ENCODE measurements at places on chromosomes 3 and 15.
A peak's percentile ranks its signal among the peaks of the same experiment; 100 is the strongest.

- DNase-seq: no peak
These were observed 26.4 kb upstream of the SLC30A4 start for GRCh38 chr15:45548753-45549520.

DNA sequence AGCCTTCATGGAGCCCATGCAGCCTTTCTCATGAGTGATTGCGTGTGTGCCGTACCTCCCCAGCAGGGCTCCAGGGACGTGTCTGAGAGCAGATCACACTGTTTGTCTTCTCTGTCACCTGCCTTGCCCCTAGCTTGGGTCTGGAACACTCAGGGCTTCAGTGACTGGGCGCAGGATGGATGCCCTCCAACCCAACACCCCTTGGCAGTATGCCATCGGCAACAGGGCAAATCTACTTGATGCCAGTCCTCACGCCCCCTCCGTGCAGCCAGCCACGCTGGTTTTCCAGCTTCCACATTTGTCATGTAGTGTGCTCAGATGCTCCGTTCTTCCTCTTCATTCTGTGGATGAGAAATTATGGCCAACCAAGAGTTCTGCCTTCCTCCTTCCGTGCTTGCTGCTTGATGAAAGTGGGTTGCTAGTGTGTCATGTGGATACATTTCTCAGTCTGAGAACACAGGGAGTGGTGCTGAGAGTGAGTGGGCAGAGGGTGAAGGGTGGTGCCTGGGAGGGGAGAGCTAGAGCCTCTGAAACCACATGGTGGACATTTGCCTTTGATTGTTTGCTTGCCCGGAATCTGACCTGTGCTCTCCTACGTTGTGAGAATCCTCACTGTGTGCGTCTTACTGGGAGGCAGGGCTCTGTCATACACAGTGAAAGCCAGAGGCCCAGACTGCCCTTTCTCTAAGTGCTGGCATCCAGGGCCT lies 97.2 kb downstream of the FAM43A start:
- DNase-seq: no peak

DNA sequence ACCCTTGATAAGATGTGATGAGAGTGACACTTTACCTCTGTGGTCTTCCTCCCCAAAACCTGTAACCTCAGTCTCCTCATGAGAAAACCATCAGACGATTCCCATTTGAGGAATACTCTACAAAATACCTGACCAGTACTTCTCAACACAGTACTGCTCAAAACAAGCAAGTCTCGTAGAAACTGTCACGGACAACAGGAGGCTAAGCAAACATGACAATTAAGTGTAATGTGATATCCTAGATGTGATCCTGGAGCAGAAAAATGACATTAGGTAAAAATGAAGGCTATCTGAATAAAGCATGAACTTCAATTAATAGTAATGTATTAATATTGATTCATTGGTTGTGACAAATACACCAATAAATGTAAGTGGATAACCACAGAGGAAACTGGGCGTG lies 113.6 kb downstream of the CACNA2D3 start:
- DNase-seq: no peak

- DNase-seq: peak; percentile 89
These were observed 9.5 kb downstream of the COPS2 start for GRCh38 chr15:49145651-49146609.

DNA sequence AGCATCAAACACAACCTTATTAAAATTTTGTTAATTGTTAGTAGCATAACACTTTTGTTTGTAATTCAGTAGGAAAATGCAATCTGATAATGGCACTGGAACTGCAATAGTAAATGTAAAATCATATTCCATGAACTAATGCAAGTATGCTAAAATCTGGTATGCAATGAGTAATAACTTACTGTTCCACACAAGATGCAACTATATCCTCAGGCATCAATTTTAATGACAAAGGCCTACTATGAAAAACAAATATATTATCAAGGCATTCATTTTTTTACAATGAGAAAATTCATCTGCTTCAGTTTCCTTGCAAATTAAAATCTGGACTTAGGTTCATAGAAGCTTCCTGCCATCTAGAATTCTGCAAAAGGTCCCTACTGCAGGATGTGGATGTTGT lies 1.4 kb upstream of the NSMCE3 start:
- no peak for DNase-seq

GRCh38 chr3:157999246-157999645 lies 107.0 kb downstream of the SHOX2 start:
- DNase-seq: peak; percentile 4

DNA sequence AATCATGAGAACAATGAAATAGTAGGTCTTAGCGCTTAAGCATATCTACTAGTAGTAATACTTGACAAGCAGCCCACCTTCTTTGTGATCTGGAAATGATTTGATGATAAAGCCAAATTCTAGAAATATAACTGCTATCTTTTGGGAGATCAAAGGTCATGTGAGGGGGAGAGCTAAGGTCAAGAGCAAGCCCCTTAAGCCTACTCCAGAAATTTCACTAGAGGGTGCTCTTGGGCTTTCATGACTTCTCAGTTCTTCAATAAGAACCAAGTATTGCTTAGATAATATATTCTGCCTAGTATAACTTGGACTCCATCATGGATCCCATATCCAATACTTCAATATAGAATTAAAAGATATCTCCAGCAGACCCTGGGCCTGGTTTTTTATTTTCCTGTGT lies 319.6 kb downstream of the ZBTB20 start:
- DNase-seq: peak; percentile 71

- no peak for DNase-seq
These were observed 100.5 kb downstream of the CGGBP1 start for GRCh38 chr3:87958289-87958688.

DNA sequence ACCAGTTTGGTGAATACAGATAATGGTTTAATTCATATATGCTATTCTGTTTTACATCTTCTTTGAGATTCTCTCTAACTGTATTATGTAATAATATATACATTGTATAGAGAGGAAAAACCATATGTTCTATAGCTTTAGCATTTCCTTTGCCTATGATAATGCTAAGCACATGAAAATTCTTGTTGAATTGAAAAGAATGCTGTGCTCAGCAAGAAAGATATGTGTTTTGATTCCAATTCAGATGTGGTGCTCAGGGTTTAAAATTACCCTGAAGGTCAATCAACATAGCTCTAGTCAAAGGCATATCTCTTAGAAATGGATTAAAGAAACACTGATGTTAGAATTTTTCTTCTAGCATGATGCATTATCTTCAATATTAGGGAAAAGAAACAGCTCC lies 8.5 kb upstream of the TUSC7 start:
- DNase-seq: no peak

GRCh38 chr3:149235599-149236424 lies 14.2 kb upstream of the CP start:
- DNase-seq: no peak

DNA sequence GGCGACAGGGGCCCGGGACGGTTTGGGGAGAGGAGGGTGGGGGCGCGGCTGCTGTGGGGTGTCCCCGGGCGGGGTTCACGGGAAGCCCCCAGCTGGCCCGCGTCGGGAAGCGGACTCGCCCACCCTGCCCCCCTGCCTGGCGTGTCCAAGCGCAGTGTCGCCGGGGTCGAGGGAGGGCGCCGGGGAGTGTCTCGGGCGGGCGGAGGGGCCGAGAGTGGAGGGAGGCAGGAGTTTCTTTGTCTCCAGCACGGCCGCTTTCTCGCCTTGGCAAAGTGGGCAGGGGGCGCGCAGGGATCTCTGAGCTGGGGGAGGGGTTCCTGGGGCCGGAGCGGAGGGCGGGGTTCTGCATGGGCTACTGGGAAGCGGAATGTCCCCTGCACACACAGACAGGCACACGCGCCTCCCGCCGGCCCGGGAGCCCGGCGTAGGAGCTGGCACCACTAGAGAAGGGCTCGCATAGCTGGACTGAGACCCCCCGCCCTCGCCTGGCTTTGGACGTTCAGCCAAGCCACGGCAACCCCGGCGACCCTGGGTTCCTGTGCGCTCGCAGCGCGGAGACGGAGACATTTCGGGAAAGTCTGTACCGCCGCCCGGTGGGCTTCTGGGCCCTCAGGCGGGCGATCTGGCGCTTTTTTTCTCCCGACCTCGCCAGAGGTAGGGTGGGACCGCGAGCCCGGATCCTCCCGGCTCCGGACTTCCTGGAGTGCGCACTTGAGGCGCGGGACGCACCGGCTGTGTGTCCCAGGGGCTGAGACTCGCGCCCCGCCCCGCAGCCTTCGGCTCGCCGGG lies 822 bp downstream of the ST8SIA2 start:
- DNase-seq: no peak

GRCh38 chr3:159845737-159846136 lies 142.9 kb upstream of the IL12A start:
- DNase-seq: no peak

DNA sequence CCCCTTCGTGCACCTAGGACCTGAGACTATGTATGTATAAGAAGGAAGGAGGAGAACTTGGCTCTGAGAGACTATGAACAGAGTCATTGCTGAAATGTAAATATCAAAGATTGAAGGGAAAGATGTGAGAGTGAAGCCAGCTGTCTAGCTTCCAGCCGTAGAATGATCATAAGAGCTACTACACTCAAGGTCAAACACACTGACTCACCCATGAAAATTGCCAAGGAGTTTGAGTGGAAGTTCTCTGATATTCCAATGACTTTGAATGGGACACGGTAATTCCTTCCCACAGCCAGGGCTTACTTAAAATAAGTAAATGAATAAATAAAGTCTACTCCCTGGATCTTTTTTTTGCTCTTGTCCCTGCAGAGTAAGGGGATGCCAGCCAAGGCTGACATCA lies 398.9 kb upstream of the TPRG1 start:
- peak; percentile 67 for DNase-seq

- DNase-seq: no peak
These were observed 435.6 kb upstream of the ONECUT1 start for GRCh38 chr15:53225781-53226180.

DNA sequence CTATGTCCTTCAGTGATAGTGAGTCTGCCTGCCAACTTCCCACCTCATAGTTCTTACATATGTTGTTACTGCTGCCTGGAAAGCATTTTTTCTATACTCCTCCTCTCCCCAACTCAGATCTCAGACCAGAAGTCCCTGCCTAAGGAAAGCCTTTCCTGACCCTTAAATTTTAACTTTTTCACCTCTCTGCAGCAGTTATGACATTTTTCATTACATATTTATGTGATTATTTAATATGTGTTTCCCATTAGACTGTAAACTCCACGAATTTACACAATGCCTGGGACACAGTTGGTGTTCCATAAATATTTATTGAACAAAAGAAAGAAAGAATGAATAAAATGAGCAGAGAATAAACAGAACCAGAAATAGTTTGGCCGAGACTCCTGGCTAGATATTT lies 125.5 kb downstream of the MITF start:
- no peak for DNase-seq

DNA sequence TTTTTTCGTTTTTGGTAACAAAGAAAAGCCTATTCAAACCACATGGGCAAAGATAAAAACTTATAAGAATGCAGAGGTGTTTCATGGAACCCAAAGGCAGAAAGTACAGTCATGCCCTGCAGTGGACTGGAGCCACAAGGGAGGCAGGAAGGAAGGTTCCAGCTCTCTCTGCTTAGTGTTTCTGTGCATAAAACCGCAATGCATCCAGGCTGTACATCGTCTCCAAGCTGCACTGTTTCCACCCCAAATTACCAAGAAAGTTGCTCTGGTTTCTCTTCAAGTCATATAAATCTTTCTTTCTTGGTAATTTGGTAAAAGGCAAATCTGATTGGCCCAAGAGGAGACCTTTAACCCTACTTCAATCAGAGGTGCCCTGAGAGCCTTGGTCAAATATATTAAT lies 15.8 kb downstream of the TRAT1 start:
- DNase-seq: no peak

- DNase-seq: no peak
These were observed 5.5 kb upstream of the UBR1 start for GRCh38 chr15:43111354-43111753.

DNA sequence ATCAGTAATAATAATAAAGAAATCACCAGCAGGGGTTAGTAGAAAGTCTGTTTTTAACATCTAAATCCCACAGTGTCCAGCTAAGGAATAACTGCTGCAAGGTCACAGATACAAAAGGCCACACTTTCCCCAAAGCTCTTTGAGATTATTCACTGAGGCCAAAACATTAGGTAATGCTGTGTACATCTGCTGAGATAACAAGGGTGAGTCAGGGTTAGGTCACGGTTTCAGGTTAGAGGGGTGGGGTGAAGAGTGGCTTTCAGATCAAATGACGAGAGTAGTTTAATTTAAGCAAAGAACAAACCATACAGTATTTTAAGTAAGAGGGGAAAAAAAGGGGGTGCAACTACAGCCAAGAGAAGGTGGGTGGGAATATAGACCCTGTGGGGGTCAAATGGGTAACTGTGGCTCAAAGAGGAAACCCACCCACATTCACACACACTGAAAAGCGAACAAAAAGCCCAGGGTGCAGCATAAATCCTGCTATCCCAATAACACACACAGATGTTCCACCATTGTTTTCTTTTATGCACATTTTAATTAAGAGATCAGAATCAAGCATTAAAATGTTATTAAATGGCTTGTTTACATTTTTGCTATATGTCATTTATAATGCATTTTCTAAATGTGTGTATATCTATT lies 412.9 kb downstream of the TIGIT start:
- DNase-seq: peak; percentile 48

- no peak for DNase-seq
These were observed 617.7 kb upstream of the NR2F2 start for GRCh38 chr15:95712785-95713184.

- DNase-seq: peak; percentile 34
These were observed 2.8 kb downstream of the GPD1L start for GRCh38 chr3:32109256-32109655.

DNA sequence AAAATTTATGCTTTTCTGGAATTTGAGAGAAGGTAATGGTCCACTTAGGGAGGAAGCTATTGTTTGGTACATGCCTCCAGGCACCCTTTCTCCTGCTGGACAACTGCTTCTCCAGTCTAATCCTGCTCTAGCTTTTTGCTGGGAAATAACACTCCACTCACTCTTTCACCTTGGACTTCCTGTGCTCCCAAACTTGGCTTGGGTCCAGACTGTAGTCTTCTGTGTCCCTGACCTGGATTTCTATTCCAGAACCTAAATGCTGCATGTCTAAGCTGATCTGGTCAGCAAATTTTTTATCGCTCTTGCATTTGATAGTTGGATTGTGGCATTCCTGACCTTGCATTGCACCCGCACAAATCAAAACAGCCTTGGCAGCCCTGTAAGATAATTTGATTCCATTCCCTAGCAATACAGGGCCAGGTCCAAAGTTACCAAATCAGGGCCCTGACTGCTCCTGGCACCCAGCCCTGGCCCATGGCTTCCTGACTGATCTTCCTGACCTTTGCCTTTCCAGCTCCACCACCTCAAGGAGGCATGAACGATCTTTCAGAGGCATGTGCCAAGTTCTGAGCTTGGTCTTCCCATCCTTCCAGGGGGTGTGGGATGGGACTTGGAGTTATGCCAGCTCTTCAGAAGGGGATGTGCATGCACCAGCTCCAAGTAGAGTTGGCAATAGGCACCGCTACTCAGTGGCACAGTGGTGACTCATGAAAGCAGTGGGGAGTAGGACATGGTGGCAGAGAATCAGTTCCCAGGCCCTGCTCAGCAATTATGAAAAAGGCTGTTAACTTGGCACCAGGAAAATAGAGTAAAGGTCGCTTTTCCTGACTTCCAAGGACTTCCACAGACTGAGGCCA lies 43.9 kb upstream of the GOLGA8J start:
- peak; percentile 5 for DNase-seq

DNA sequence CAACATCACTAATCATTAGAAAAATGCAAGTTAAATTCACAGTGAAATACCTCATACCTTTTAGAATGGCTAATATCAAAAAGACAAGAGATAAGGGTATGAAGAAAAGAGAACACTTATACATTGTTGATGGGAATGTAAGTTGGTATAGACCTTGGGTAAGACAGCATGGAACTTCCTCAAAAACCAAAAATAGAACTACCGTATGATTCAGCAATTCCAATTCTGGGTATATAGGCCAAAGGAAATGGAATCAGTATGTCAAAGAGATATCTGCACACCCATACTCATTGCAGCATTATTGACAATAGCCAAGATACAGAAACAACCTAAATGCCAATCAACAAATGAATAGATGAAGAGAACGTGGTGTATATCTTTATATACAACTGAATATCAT lies 166.8 kb upstream of the LRRN1 start:
- DNase-seq: no peak
